Fibroblast of lung (primary cell): ENCODE measurements at places on chromosomes 6 and 20. TPM values are rescaled to one million over a fixed set of nuclear protein-coding genes. Genes with fewer than 3 reads are reported as not detected.

- DNase-seq: no peak
These were observed 139.7 kb downstream of the PAK5 start for GRCh38 chr20:9699181-9699580.

The BTBD3 gene
- 29.9 and 51.7 TPM in 2 replicates for polyA plus RNA-seq

DNA sequence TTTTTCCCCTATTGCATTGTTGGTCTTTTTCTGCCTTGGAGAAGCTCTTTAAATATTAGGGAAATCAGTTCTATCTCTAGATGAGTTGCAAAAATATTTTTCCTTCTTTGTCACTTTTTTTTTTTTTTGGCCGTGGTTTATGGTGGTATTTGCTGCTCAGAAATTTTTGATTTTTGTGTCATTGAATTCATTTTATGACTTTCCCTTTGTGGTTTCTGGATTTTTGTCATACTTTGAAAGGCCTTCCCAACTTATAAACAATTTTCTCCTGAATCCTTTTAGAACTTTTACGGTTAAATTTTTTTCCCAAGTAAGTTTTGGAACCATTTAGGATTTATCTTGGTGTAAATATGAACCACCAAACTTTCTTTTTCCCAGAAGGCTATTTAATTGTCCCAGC is 145.6 kb downstream of the GJA10 start:
- DNase-seq: peak; percentile 23

GRCh38 chr6:139306291-139306981 is 14.6 kb upstream of the TXLNB start:
- DNase-seq: no peak

- DNase-seq: peak; percentile 80
These were observed 103.5 kb upstream of the SIRPG start for GRCh38 chr20:1761116-1761515.

GRCh38 chr6:28791002-28791383 is 132.8 kb downstream of the TRIM27 start:
- no peak for DNase-seq

GRCh38 chr20:46799781-46800408 is 90.4 kb downstream of the SLC2A10 start:
- no peak for DNase-seq

- DNase-seq: no peak
These were observed 517.3 kb upstream of the PTCHD4 start for GRCh38 chr6:48628316-48628715.

GRCh38 chr6:148107911-148108310 is 234.7 kb upstream of the SASH1 start:
- no peak for DNase-seq

DNA sequence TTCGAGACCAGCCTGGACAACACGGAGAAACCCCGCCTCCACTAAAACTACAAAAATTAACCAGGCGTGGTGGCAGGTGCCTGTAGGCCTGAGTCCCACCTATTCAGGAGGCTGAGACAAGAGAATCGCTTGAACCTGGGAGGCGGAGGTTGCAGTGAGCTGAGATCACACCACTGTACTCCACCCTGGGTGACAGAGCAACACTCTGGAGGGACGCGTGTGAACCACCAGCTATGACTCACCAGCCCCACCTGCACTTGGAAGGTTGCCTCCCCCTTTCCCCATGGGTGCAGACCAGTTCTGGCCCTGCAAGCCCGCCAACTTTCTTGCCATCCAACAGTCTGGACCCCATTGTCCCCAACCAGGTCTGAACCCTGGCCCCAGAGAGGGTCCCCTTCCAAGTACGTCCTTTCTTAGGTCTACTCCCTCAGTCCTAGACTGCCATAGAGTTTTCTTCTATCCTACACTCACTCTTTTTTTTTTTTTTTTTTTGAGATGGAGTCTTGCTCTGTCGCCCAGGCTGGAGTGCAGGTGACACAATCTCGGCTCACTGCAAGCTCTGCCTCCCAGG is 29.2 kb downstream of the ATP9A start:
- no peak for DNase-seq

The ME1 gene
- 33.8 and 35.8 TPM in 2 replicates for polyA plus RNA-seq

The TREM1 gene
- polyA plus RNA-seq: 0.25 TPM in 1 of 2 replicates, not detected in the other

- no peak for DNase-seq
These were observed 58.6 kb downstream of the AK9 start for GRCh38 chr6:109632405-109632804.

The GRM1 gene
- polyA plus RNA-seq: 0.03 TPM in 1 of 2 replicates, not detected in the other

- DNase-seq: no peak
These were observed 66.0 kb upstream of the KIF16B start for GRCh38 chr20:16639027-16639941.

The FOXP4 gene
- polyA plus RNA-seq: 0.81 and 1.9 TPM in 2 replicates

GRCh38 chr20:37102571-37102970 is 6.8 kb upstream of the RBL1 start:
- no peak for DNase-seq

The TULP1 gene
- polyA plus RNA-seq: not detected in 2 replicates

- DNase-seq: peak; percentile 85
These were observed 5.5 kb downstream of the UBR2 start for GRCh38 chr6:42569102-42570028.

DNA sequence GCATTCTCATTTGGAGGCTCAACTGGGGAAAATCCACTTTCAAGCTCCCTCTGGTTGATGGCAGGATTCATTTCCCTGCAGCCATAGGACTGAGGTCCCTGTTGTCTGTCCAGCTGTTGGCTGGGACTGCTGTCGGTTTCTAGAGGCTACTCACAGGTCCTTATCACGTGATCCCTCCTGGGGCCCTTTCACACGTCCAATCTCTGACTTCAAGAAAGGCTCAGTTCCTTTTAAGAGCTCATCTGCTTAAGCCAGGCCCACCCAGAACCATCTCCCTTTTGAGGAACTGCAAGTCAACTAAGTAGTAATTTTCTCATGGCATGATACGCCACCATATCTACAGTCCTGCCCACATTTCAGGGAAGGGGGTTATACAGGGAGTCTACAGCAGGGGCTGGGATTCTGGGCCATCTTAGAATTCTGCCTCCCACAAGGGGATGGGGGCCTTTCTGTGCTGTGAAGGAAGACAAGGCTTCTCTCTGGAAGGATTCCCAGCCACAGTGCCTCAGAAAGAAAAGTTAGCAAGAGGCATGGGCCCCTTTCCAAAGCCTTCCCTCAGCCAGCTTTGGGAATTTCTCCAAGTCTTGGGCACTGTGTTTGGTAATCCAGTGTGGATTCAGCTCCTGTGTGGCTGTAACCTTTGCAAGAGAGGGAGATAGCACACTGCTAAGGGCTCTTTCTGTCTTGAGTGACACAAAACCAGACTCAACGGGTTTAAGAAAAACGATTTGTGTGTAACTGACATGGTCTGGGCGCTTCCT is 66.4 kb downstream of the CTCFL start:
- DNase-seq: peak; percentile 13

DNA sequence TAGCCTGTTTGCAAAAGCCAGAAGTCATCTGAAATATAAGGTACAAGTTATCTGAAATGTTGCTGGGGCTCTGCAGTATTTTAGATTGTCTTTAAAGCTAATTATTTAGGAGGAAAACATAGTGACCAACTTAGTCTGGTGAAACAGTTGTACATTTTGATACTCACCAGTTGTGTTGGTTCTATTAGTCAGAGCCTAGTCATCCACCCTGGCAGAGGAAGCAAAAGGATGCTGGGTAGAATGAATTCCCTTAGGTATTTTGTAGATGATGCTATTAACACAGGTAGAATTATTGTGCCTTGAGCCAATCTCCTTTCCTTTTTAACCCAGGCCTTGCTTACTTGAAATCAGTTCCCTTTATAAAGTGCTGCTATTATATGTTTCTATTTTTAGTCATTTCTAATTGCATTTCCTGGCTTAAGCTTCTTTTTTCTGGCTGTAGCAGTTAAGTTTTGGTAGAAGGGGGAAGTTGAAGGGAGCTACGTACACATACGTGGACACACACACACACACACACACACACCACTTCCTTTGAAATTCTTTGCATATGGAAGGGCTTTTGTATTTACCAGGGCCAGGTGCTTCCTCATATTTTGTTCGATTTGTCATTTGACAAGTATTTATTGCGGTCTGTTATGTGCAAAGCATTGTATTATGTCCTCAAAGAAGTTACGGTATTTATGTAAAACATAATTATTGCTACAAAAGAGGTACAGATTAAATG is 82.4 kb downstream of the RTN4IP1 start:
- peak; percentile 72 for DNase-seq

The OLIG3 gene
- polyA plus RNA-seq: not detected in 2 replicates

GRCh38 chr6:70298068-70298467 is 4.8 kb downstream of the COL9A1 start:
- no peak for DNase-seq
